ENCODE measurements at places on chromosomes 4 and X. TPM values are rescaled to one million over a fixed set of nuclear protein-coding genes. Genes with fewer than 3 reads are reported as not detected.

SOD3 gene
- 0.28 TPM for total RNA-seq

ARX gene
- not detected for total RNA-seq

KDR gene
- total RNA-seq = not detected

- peak; percentile 54 for DNase-seq
Observed at GRCh38 chr4:183468210-183469095, 24.0 kb downstream of the CDKN2AIP start.

DNA sequence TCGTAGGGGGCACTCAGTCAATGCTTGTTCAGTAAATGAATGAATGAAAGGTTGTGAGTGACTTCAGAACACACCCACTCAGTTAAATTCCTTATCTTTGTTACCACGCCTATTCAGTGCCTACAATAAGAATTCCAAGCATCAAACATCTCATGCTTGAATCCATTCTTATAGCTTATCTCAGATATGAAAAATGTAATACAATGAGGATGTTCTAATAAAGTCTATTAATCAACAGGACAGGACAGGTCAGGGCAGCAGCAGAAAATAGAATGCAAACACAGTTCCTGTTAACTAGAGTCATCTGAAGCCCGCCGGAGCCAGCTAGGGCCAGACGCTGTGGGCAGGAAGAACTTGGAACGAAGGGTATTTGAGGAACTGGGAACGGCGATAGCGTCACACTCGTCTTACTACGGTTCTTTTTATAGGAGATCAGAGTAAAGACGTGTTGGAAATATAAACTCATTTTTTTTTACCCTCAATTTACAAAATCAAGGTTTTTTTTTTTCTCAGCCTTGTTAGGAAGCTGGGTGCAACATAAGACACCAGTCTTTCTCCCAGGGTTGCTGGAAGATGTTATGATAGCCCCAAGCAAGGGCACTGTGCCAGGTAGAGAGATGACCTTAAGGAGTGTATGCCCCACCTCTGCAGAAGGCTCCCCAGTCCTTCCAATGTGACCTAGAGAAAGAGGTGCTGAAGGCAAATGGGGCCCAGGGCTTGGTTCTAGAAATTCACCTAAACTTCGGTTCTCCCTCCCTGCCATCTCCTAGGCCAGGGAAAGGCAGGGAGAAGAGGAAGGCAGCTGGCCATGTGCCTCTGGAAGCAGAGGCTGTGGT, 48.3 kb downstream of the SEL1L3 start:
- peak; percentile 63 for DNase-seq

DNA sequence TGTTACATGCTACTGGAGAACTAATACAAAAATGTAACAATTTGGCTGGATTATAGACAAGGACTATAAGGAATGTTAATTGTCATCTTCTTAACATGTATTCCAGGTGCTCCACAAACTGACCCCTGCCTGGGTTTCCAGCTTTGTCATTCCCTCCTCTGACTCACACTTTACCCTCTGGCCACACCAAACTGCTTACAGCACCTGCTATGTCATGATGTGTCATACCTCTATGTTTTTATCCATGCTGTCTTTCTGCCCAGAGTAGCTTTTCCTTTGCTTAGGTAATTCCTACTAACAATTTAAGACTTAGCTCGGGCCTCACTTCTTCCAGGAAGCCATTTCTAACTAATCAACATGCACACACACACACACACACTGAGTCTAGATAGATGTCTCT, 14.0 kb upstream of the SHROOM4 start:
- peak; percentile 55 for DNase-seq

GRCh38 chr4:15781427-15782095, 3.4 kb downstream of the CD38 start:
- DNase-seq = no peak

GRCh38 chrX:131675596-131676194, 131.8 kb downstream of the OR13H1 start:
- DNase-seq = peak; percentile 1

Data from IMR-90 (cell line).